ENCODE measurements at places on chromosomes 16 and 17. TPM values are rescaled to one million over a fixed set of nuclear protein-coding genes. Genes with fewer than 3 reads are reported as not detected.

The CA7 gene
- not detected for total RNA-seq

The TMEM132E gene
- not detected for total RNA-seq

GRCh38 chr16:27539120-27539519, 10.6 kb downstream of the GTF3C1 start:
- DNase-seq, result no peak

DNA sequence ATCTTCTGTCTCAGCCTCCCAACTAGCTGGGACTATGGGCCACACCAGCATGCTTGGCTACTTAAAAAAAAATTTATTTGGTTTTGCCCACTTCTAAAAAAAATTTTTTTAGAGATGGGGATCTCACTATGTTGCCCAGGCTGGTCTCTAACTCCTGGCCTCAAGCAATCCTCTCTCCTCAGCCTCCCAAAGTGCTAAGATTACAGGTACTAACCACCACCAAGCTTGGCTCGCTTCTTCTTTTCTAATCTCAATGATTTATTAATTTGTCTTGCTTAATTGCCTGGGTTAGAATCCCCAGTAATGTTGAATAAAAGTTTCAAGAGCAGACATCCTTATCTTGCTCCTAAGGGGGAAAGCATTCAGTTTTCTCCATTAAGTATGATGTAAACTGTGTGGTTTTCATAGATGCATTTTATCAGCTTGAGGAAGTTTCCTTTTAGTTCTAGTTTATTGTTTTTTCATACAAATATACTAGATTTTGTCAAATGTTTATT, 65.8 kb upstream of the NACA2 start:
- DNase-seq, result no peak

- DNase-seq, result peak; percentile 68
Measured at GRCh38 chr17:29778956-29779811, 150.8 kb downstream of the SSH2 start.

DNA sequence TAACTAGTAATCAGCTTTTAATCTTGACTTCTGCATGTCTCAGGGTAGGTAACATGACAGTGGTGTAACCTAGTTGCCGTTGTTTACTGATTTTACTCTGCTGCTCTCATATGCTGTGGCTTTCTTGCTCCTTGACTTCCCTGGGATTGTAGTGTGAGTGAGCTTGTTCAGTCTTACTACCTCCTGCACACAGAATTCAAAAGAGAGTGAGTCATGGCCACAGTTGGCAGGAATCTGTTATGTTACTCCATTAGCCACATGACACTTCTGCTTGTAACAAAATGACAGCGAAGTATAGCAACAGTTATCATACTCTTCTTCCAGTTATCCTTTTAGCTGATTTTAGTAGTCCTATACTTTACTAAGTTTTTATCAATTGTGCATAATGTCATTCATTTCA, 18.8 kb downstream of the TNRC6A start:
- peak; percentile 80 for DNase-seq

The ZDHHC1 gene
- total RNA-seq, result 3.5 TPM

GRCh38 chr17:39792526-39793221, 54.9 kb downstream of the GRB7 start:
- no peak for DNase-seq

The AOC2 gene
- 0.22 TPM for total RNA-seq

The KARS1 gene
- 121 TPM for total RNA-seq
